ENCODE measurements at places on chromosomes 2 and 18.
A peak's percentile ranks its signal among the peaks of the same experiment; 100 is the strongest.

- DNase-seq: peak; percentile 10
Measured at GRCh38 chr2:157492189-157492773, 48.4 kb upstream of the CYTIP start.

GRCh38 chr2:133264989-133265401 is 303.3 kb downstream of the NCKAP5 start:
- DNase-seq: no peak

GRCh38 chr2:17646081-17646554 is 105.6 kb downstream of the VSNL1 start:
- no peak for DNase-seq

DNA sequence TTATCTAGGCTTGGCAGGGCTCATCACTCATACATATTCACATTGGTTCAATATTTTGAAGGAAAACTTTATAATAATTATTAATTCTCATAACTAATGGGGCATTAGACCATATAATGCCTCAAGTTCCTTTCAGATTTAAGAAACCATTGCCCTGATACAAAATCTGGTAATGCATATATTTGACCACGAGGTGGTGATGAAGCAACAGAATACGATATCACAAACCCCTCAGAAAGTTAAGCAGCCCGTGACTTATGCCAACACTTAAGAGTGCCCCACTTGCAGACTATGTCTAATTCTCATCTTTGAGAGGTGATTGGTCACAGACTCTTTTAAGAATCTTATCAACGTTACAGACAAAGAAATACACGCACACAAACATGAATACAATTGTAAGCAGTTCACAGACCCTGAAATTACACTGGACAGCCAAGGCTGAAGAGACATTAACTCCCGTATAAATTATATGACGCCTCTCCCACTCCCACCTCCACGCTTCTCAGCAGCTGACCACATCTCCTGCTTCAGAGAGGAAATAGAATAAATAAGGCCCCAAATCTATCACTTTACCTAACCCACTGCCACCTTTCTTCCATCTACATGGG is 20.7 kb upstream of the DNAH6 start:
- no peak for DNase-seq

Measured in NCI-H187 (cell line).